ENCODE measurements at places on chromosomes 1 and 21.

GRCh38 chr1:147080671-147081394 lies 91.4 kb downstream of the PRKAB2 start:
- DNase-seq = no peak

DNA sequence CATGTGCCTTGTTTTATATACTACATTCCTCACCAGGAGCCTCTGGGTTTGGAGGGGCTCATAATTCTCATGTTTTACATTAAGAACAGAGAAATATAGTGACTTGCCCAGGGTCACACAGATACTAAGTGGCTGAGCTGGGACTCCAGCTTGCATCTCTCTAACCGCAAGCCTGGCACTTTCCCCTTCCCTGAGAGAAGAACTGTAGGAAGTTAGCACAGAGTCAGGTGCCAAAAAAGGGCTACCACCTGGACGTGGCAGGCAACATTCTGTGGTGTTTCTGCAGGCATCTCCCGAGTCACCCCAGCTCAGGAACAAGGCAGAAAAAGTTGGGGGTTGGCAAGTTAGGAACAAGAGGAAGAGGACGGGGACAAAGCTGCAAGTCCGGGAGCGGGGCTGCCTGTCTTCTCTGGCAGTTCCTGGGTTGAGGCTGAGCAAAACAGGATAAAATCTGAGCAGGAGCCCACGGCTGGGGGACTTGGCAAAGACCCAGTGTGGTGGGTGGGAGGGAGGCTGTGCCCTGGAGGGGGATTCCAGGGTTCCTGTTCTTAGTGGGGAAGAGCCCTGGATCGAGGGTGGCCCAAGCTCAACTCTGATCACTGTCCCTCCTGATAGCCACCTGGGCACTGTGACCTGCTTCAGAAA lies 9.8 kb downstream of the PLA2G5 start:
- no peak for DNase-seq

DNA sequence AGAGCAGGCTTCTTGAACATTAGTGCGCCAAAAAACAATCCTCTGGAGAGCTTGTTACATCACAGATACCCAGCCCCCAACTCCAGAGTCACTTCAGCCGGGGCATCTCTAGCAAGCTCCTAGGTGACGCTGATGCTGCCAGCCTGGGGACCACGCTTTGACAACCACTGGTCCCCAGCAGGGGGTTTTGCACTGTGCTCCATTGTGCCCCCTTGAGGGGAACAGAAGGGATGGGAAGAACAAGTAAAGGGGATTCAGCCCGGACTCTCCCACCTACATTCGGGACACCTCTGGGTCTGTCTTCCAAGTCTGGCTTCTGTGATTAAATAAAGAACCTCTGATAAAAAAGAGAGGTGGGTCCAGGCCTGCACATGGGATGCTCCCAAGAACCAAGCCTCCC lies 60.4 kb downstream of the ATP5PO start:
- DNase-seq = no peak

DNA sequence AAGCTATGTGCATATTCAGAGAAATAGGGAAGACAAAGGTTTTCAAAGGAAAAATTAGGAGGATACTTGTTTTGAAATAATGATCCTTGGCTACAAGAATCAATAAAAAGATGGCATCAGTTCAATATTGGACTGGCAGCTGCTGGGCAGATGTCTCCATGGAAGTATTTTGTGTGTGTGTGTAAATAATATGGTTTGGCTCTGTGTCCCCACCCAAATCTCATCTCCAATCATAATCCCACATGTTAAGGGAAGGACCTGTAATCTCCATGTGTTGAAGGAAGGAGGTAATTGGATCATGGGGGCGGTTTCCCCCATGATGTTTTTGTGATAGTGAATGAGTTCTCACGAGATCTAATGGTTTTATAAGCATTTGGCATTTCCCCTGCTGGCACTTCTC lies 40.4 kb upstream of the LRRC7 start:
- DNase-seq = no peak

- DNase-seq = no peak
These were observed 257.9 kb downstream of the CAMTA1 start for GRCh38 chr1:7043191-7043549.

DNA sequence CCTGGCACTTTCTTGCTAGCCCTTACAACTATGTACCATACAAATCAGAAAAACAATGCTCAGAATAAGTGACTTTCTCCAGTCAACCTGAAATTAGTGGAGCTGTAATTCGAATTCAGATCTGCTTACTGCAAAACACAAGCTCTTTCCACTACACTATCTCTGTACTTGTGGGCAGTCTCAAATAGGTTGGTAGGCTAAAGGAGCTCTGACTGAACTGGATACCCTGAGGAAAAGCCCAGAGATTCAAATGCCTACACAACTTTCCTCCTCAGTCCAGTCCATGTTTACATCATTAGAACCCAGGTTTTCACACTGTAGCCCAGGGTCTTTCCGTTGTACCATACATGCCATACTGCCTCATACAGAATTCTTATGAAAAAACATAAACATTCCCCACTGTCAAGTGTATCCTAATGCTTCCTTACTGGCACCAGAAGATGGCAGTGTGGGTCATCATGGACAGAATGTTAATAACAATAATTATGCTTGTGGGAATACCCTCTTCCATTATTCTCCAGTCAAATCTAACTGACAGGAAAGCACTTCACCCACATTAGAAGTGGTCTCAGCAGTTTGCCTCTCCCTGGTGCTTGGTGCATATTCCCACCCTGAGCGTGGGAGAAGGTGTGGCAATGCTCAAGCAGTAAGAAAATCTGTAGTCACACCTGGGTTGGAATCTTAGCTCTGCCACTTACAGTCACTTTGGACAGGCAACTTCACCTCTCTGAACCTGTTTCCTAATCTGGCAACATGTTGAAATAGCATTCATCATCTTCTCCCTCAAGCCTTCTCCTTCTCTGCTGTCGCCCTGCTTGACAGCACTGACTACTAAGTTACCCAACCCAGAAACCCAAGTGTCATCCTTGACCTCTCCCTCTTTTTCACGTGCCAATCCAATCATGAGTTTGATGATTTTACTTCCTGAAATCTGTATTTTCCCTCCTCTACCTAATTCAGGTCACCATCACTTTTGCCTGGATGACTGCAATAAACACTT lies 14.4 kb upstream of the ZFYVE9 start:
- no peak for DNase-seq

- DNase-seq = no peak
These were observed 99.0 kb upstream of the LBR start for GRCh38 chr1:225526878-225527277.

DNA sequence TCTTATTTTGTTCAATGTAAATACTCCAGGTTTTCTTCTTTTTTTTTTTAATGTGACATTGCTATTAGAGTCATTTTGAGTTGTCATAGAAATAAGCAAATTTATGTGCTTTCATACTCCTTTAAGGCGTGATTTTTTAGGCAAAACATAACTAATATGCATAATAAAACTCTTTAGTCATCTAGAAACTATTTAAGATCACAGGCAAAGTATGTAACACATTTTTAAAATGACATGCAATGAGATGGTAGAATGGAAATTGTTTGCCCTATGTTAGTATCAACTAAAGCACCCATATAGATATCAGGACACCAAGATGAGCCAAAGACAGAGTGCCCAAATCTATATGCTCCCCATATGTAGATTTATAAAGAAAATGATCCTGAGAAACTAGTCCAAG lies 41.5 kb upstream of the SGIP1 start:
- DNase-seq = no peak

GRCh38 chr1:213940947-213941346 lies 46.8 kb upstream of the PROX1 start:
- no peak for DNase-seq

DNA sequence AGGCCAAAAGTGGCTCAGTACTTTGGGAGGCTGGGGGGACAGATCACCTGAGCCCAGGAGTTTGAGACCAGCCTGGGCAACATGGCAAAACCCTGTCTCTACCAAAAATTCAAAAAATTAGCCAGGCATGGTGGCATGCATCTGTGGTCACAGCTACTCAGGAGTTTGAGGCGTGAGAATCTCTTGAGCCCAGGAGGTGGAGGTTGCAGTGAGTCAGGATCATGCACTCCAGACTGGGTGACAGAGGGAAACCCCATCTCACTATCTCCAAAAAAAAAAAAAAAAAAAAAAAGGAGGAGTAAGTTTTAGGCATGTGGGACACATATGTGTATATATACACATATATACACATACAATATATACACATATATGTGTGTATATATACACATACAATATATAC lies 165.3 kb upstream of the DPYD start:
- no peak for DNase-seq

- no peak for DNase-seq
These were observed 831.4 kb downstream of the ADGRL2 start for GRCh38 chr1:82632155-82632554.

DNA sequence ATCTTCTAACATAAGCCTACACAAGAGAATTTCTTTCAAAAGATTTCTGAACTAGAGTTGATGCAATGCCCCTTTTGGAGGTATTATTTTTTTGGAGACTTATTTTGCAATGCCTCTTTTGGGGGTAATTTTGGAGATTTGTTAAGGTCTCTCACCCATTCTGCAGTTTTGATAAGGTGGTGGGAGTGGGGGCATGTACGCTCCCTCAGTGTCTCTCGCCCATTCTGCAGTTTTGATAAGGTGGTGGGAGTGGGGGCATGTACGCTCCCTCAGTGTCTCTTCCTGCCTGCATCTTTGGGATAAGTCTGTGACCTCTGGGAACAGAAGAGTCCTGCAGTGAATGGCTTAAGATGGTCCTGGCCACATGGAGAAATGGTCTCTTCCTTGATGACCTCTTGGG lies 312.2 kb downstream of the ZP4 start:
- no peak for DNase-seq

GRCh38 chr1:23578311-23578996 lies 19.2 kb upstream of the ID3 start:
- DNase-seq = no peak

GRCh38 chr1:179781962-179782361 lies 38.9 kb downstream of the FAM163A start:
- DNase-seq = no peak

GRCh38 chr21:46139686-46140085 lies 15.7 kb downstream of the FTCD start:
- no peak for DNase-seq

DNA sequence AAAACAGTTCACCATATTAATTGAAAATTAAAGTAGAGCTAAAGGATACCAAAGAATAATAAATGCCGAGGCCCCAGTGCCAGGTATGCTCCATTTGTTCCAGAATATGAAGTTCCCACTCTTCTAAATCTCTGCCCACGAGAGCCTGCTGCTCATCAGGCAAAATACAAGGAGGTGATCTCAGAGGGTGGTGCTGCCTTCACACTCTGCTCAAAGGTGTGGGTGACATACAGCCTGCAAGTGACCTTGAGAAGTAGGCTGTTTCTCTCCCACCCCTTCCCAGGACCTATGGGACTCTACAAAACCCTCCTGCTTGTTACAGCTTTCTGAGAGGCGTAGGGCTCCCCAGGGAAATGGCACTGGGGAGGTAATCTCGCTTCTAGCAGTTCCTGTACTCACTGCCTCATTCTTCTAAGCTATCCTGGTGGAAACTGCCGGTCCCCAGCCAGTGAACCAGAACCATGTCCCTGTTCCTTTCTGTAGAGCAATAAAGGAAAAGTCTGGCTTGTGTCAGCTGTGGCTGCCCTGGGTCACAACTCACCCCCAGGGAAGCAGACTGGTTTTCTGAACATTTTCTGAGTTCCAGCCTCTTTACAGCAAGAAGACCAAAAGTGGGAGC lies 26.9 kb upstream of the DPT start:
- no peak for DNase-seq
